ENCODE measurements at places on chromosomes 11 and 22.

GRCh38 chr11:65858681-65859087 is 704 bp upstream of the CFL1 start:
- DNase-seq, result peak; percentile 57

- DNase-seq, result no peak
Observed at GRCh38 chr11:78295347-78295746, 106.6 kb downstream of the USP35 start.

GRCh38 chr11:67700548-67701262 is 26.3 kb upstream of the ALDH3B2 start:
- DNase-seq, result no peak

- DNase-seq, result no peak
Observed at GRCh38 chr22:35411102-35411501, 11.2 kb downstream of the MCM5 start.

GRCh38 chr11:15145151-15145550 is 30.4 kb downstream of the INSC start:
- DNase-seq, result no peak

DNA sequence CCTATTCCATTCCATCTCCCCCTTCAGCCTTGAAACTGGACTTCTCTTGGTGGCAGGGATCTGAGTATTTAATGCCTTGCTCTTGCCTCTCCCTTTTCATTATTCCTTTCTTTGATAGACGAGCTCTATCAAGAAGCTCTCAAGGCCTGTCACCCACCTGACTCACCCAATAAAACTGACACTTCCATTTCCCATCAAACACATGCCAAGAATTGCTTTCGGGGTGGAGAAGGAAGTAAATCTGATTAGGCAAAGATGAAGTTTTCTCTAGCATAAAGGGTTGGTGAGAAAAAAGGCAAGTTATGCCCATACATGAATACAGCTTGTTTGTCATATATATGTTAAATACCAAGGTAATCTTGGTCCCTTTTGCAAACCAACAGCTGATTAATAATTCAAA is 34.9 kb upstream of the MYEOV start:
- no peak for DNase-seq

DNA sequence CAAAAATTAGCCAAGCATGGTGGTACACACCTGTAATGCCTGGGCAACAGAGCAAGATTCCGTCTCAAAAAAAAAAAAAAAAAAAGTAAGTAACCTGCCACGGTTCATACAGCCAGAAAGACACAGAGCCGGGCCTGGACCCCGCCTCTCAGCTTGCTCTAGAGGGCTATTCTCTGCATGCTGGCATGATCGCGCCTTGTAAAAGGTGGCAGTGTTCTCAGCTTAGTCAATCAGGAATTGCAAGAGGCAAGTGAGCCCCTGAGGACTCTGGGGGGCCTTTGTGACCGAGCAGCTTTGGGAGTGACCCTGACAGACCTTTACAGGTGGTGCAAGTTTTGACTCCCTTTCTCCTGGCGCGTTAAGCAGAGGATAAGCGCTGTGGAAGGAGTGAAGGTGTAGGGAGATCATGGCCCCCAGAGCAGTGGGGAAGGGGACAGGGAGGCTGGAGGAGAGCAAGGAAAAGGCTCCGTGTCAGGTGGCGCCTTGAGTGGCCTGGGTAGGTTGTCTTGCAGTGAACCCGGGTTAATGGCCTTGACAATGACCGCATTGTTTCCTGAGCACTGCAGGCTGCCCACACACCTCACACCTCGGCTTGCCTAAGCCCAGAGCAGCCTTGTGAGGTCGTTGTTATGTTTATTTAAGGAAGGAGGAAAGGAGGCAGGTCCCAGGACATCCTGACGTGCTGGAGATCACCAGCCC is 48.9 kb downstream of the CDPF1 start:
- no peak for DNase-seq

DNA sequence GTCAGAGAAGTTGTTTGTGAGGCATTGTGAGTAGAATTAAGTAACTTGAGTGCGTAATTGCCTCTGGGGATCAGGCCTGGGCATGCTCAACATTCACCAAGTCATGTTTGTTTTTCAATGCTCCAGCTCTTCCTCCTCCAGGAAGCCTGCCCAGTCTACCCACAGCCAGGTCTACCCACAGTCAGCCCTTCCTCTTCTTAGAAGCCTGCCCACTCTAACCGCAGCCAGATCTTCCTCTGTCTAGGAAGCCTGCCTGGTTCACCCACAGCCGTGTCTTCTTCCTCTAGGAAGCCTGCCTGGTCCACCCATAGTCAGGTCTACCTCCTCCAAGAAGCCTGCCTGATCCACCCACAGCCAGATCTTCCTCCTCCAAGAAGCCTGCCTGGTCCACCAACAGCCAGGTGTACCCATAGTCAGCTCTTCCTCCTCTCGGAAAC is 25.0 kb downstream of the LRP5 start:
- DNase-seq, result no peak

DNA sequence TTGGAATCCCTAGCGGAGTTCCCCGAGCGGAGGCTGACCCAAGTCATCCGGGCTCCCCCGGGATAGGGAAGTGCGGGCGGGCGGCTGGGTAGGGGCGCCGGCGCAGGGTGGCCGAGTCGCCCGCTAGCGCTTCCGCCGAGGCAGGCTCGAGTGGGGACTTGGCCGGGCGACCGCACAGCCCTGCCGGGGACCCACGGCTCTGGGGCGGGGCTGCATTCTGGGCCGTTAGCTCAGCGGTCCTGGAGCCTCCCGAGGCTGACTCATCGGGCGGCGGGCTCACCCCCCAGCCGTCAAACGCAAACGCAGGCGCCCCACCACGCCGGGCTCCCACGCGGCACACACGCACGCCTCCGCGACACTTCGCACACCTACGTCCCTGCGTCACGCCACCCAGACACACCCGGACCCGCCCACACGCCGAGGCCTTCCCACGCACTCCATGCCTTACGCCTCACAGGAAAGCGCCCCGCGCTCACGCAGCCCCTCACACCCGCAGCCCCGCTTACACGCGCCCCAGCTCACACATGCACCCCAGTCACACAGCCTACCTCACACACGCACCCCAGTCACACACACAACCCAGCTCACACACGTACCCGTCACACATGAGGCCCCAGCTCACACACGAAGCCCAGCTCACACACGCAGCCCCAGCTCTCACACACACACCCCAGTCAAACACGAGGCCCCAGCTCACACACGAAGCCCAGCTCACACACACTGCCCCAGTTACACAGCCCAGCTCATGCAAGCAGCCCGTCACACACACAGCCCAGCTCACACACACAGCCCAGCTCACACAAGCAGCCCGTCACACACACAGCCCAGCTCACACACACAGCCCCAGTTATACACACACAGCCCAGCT is 1.2 kb downstream of the PHLDB1 start:
- no peak for DNase-seq

GRCh38 chr11:66892911-66893310 is 36.0 kb downstream of the LRFN4 start:
- no peak for DNase-seq

DNA sequence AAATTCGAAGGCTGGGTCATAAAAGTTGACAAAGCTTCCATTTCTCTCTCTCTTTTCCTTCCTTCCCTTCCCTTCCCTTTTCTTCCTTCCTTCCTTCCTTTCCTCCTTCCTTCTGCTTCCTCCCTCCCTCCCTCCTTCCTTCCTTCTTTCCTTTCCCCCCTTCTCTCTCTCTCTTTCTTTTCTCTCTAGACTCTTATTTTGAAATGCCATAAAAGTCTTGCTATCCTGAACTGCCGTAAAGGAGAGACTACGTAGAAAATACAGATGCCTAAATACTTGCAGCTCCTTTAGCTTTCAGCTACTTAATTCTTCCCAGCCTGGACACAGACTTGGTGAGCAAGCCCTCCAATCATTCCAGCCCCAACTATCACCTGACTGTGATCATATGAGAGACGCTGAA is 1644.4 kb downstream of the FAM181B start:
- no peak for DNase-seq

DNA sequence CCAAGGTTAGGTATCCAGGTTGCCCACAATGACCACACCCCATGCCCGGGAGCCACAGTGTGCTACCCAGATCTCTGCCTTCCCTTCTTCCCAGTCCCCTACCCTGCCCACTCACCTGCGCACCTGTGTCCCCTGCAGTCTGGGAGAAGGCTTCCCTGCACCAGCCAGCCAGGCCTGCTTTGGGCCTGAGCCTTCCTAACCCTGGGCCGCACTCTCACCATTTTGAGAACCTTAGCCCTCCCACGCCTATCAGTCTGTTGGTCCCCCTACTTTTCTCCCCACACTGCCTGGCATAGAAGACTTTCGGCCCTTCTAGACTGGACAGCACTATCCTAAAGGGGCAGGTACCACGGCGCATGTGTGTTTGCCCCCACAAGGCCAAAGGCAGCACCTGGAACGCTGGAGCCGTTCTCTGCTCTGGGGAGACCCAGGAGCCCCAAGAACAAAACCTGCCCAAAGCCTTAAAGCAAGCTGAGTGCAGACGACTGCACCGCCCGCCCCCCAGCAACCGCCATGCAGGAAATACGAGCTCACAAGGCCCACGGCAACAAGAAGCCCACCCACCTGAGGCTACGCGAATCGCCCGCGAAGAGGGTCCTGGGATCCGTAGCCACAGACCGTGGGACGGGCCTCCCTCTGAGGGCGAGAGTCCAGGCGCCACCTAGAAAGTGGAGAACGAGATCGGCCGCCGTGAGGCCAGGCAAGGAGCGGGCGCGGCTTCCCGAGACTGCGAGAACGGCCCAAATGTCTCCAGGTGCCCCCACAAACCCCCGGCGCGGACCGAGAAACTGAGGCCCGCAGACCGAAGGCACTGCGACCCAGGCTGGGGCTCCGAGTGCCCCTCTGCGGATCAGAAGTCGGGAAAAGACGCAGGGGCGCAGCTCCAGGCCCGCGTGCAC is 546 bp downstream of the GNB1L start:
- DNase-seq, result no peak

- DNase-seq, result no peak
Observed at GRCh38 chr11:127639916-127640315, 639.3 kb upstream of the KIRREL3 start.

DNA sequence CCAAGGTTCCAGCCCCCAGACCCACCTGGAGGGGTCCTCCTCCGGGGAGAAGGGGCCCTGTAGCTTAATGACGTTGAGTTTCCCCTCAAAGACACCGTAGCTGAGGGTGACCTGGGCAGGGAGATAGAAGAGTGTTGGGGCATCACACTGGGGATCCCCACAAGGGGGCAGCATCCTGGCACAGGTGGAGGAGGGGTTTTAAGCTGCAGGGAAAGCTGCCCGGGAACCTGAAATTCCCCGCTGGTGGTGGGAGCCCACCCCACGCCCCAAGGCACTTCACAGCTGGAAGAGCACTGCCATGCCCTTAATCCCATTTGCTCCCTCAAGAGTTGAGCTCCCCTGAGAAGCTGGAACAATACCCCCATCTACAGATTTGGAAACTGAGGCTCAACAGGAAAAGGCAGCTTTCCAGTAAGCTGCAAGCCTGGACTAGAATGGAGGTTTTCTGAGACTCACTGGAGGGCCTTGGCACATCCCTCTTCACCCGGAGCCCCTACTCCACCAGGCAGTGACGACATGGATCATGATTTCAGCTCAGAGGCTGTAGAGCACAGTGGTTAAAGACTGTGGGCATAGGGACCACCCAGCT is 13.7 kb downstream of the MFNG start:
- DNase-seq, result no peak

DNA sequence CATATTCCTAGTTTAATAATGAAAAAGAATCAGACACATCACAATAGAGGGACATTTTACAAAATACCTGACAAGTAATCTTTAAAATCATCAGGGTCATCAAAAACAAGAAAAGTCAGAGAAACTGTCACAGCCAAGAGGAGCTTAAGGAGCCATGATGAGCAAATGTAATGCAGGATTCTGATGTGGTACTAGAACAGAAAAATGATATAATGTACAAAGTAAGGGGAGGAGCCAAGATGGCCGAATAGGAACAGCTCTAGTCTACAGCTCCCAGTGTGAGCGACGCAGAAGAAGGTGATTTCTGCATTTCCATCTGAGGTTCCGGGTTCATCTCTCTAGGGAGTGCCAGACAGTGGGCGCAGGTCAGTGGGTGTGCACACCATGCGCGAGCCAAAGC is 198.0 kb upstream of the FAT3 start:
- DNase-seq, result no peak

- no peak for DNase-seq
Observed at GRCh38 chr22:48705917-48706605, 1121.6 kb downstream of the BRD1 start.

- no peak for DNase-seq
Observed at GRCh38 chr22:44741929-44742328, 10.4 kb upstream of the ARHGAP8 start.

DNA sequence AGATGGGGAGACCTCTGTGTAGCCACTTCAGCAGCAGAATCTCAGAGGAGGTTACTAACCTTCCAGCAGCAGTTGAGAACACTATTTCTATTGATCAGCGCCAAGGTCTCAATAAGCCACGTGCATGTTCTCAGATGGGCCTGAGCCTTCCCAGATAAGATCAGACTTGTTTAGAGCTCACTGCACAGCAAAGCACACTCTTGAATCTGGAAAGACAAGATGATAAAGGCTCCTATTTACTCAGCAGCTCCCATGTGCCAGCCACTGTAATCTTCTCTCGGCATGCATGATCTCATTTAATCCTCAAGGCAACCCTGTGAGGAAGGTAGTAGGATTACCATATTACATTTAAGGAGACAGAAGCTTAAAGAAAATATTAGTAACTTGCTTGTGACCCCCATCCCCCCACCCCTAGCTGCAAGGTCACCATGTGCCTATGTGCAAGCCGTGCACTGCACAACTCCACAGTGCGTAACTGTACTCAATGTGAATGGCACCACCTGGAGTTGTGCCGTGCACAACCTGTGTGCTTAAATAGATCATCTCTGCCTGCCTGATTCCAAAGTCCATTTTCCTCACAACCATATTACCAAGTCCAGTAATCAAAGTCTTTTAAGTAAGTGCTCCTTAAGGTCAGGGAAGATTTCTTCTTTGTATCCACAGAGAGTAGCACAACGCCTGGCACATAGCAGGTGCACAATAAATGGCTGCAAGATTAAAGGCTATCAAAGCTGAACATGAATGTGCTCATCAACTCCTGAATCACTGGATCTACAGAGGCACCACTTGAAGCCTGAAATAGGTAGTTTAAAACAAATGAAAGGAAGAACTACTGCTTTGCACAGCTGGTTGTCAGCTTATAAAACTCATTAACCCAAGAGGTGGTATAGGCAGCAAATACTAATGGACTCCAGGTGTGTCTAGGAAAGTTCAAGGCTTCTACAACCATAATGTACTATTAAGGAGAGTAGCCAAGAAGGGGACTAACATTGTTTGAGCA is 293.8 kb downstream of the BUD13 start:
- DNase-seq, result no peak

DNA sequence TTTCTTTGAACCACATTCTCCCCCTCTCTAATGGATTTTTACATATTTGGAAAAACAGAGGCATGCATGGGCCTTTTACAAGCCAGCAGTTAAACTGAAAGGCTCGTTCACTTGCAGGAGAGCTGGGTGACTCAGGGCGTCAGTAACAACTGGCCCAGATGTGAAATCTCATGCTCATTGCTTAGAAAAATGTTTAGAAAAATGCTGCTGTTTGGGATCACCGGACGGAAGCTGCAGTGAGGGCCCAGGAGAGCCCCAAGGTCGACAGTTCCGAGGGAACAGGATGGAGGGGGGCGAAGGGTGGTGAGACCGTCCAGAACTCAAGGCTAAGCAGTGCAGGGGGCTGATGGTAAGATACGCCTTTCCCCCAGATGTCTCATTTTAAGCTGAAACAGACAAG is 41.7 kb upstream of the SMTN start:
- DNase-seq, result no peak

All from DMS79 (cell line).